ENCODE measurements at places on chromosomes 12 and 14. TPM values are rescaled to one million over a fixed set of nuclear protein-coding genes. Genes with fewer than 3 reads are reported as not detected.

The PRKD1 gene
- 11.3 TPM for total RNA-seq

DNA sequence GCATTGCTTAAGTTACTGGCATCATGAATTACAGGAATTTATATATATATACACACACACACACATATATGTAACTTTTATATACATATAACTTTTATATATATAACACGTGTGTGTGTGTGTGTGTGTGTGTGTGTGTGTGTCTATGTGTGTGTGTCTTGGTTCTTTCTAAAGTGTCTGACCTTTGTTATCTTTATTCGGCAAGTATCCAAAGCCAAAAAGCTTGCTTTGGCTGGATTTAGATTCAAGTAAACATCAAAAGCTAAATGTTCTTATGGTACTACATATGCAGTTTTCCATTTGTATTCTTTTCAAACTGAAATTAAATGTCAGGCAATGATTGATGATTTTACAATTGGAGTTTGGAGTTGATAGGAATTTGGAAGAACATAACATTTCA is 69.9 kb downstream of the SLC16A7 start:
- no peak for DNase-seq

The CELA1 gene
- total RNA-seq, result not detected

The KLRF2 gene
- not detected for total RNA-seq

DNA sequence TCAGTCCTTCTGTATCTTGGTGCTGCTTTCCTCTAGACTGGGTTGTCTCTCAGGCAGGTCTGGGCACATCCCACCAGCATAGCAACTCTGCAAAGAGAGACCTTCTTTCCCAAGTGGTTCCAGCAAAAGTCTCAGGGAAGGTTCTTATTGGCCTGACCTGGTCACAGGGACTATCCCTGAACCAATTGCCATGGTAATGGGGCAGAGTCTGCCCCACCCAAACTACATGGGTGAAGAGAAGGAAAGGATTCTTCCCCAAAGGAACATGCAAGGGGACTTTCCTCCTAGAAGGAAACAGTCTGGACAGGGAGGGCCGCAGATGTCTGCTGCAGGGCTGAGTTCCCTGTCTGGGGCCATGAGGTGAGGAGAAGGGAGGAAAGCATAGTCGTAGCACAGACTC is 122.2 kb upstream of the NCOR2 start:
- no peak for DNase-seq

GRCh38 chr12:62618930-62619329 is 152.3 kb downstream of the MON2 start:
- no peak for DNase-seq

The NEUROD4 gene
- total RNA-seq, result not detected

- no peak for DNase-seq
Observed at GRCh38 chr12:69843608-69844007, 18.6 kb downstream of the MYRFL start.

The MUCL1 gene
- total RNA-seq, result not detected

The PHETA1 gene
- total RNA-seq, result 11.3 TPM

GRCh38 chr12:119634743-119635142 is 33.2 kb upstream of the PRKAB1 start:
- no peak for DNase-seq

DNA sequence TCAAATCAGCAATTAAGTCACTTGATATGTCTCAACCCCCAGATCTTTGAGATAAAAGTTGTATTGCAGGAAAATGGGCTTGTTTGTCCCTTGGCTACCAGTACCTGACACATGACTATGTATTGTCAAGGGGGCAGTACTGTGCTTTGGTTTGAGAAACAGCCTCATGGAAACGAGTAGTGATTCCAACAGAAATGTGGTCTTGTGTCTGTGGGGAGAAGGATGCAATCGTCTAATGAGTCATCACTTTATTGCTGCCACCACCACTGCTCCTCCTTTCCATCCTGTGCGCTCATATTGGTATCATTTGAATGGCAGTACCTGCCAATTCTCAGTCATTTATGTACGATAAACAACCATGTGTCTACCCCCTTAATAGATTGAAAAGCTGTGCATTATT is 72.8 kb upstream of the ARHGAP5 start:
- peak; percentile 82 for DNase-seq

The RIMBP2 gene
- not detected for total RNA-seq

DNA sequence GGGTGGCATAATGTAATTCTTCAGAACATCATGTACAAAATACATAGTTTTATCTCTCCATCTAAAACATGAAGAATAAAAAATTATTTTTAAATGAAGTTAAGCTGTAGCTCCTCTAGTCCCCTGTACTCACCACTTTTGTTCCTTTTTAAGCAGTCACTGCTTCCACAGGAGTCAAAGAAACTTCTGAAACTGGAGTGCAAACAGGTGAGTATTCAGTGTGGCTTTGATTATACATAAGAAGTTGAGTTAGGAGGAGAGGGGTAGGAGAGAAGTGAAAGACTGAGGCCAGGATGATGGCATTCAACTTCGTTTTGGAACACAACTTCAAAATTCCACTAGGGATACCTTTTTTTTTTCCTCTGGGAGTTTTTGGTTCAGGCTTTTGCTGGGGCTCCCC is 131.4 kb upstream of the CNTN1 start:
- no peak for DNase-seq

DNA sequence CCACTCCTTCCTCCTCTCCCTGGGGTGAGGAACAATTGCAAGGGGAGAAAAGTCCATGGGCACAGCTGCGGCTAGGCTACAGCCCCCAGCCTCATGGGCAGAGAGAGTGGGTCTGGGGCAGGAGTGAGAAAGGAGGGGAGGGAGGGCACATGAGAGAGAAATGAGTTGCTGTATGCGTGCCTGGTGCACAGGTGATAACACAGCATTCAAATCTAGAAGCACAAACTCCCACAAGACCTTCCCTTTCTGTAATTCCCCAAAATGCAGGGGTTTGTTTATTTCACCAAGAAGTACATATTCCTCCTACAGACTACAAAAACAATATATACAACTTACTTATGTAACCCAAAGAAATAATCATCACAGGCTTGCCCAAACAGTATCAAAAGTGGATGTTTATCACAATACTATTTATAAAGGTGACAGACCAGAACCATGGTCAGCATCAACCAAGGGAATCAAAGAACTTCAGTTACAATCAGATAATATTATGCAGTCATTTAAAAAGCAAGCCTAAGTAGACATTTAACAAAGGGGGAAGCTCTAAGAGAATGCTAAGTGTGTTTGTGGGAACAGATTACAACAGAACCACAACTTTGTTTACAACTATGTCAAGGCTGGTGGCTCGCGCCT is 54.2 kb downstream of the ITPK1 start:
- DNase-seq, result no peak

Measured in fibroblast of villous mesenchyme (primary cell).